ENCODE measurements at places on chromosomes 7 and 10.

- no peak for DNase-seq
Observed at GRCh38 chr10:6719561-6719960, 139.5 kb upstream of the PRKCQ start.

DNA sequence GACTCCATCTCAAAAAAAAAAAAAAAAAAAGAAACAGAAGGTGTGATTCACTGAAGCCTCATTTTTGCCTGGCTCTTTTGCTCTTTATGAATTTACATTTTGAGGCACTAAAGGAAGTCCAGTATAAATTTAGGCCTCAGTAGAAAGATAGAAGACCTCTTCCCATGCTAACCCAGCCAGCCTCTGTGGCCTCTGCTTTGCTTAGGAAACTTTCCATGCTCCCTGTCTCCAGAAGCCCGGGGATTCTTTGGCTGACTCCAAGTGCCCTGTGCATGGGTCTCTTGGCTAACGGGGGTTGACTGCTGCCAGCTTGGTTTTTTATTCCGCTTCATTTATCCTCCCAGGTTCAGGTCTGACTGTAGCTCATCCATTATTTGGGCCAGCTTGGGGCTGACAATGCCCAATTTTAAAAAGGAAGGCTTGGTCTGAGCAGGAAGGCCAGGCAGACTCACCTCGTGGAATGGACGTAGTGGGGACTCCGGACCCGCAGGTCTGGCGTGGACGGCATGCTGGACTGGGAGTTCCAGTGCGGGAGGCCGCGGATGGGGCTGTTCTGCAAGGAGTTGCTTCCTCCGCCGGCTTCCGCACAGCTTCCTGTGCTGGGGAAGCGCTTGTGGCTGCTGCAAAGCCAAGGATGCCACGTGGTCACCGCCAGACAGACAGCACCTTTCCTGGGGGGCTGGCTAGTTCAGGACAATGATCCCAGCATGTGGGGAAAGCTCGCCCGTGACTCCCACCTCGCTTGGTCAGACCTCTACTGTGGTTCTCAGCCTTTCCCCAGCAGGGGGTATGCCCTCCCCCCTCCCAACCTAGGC lies 72.3 kb downstream of the PRPF18 start:
- DNase-seq: no peak

DNA sequence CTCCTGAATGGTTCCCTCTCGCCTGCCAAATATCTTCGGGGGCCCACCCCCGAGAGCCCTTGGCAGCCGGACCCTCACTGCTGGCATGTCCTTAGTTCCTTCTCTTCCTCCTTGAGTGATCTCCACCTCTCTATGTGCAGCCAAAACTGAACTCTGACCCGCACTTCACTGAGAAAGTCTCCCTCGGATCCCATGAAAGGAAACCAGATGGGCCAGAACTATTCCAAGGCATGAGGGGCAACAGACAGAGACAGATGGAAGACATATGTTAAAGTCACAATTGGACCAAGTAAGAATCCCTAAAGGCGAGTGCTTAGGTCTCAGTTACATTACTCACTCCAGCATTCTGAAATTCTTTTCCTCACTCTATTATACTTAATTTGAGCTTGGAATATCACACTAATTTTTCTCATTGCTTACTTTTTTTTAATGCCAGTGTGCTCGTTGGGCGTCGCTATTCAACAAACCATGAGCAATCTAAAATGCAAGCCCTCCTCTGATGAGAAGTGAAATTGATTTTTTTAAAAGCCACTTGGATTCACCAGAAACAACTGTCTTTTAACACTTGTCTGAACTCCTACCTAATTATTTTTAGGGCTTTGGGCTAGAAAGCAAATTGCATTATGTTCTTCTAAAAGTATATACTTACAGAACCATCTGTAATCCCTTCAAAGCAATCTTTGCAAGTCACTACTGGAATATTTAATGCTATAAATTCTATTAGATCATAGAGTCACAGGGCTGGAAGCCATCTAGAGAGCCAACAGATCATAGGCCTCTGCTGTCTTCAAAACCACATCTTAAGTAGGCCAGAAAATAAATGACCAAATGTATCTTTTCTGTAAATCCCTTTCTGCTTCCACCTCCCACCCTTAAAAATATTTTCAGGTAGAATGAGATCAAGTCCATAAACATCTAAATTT lies 43.3 kb upstream of the EZH2 start:
- DNase-seq: no peak

- DNase-seq: no peak
Observed at GRCh38 chr7:101216860-101217387, 457 bp downstream of the PLOD3 start.

- DNase-seq: no peak
Observed at GRCh38 chr7:114356133-114356532, 58.5 kb upstream of the FOXP2 start.

GRCh38 chr7:1703871-1704810 lies 34.1 kb downstream of the ELFN1 start:
- DNase-seq: no peak

- DNase-seq: no peak
Observed at GRCh38 chr10:94493463-94493862, 52.1 kb upstream of the HELLS start.

DNA sequence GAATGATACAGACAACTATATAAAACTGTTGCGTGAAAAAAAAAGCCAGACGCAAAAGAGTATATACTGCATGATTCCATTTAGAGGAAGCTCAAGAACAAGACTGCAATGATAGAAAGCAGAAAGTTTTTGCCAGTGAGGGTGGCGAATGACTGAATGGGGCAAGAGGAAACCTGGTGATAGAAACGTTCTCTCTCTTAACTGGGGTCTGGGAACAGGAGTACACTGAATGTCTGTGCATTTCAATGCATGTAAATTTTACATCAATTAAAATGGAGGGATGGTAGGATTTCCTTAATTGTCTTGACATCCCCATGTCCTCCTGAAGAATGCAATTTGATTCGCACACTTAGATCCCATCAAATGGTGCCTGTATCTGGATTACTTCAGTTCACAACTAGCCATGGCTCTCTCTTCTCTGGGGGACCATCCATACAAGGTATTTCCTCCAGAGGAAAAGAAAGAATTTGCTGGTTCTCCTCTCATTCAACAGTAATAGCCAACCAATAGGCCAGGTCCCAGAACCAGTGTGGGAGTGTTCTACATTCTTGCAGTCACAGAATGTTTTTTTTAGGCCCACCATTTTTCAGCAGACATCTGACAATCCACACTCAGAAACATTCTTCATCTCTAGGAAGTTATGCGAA lies 221.0 kb upstream of the KLF14 start:
- DNase-seq: peak; percentile 42
